T1000 (cell line): ENCODE measurements at places on chromosomes 12 and 14.

DNA sequence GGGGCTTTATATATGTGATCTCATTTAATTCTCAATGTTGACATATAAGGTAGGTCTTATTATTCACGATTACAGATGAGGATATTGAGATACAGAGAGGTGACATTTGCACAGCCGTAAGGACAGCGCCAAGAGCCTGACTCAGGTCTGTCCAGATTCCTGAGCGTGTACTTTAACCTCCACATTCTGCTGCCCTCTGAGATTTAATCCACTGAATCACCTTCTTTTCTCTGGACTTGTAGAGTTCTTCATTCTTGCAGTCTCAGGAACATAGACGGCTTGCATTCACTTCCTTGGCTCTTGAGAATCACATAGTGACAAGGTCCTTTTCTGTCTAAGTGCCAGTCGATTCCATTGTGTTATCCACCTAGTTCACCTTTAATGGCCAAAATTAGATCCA, 141.0 kb upstream of the ARHGAP5 start:
- no peak for DNase-seq

DNA sequence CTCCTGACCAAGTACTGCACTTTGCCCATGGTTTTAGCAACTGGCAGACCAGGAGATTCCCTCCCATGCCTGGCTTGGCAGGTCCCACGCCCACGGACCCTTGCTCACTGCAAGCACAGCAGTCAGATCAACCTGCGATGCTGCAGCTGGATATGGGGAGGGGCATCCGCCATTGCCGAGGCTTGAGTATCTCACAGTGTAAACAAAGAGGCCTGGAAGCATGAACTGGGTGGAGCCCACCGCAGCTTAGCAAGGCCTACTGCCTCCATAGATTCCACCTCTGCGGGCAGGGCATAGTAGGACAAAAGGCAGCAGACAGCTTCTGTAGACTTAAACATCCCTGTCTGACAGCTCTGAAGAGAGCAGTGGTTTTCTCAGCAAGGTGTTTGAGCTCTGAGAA, 479.8 kb downstream of the FUT8 start:
- DNase-seq = no peak

GRCh38 chr12:111249018-111249370, 119.9 kb downstream of the PHETA1 start:
- DNase-seq = no peak

- DNase-seq = no peak
Measured at GRCh38 chr12:8662593-8662992, at the start of gene MFAP5. MFAP5 (minus strand) TSS chr12:8662826; CDS start chr12:8662104, 722 bp downstream.

GRCh38 chr12:56658921-56659320, 13.1 kb upstream of the ATP5F1B start:
- DNase-seq = no peak

- no peak for DNase-seq
Measured at GRCh38 chr14:104395276-104395675, 184.3 kb upstream of the C14orf180 start.

DNA sequence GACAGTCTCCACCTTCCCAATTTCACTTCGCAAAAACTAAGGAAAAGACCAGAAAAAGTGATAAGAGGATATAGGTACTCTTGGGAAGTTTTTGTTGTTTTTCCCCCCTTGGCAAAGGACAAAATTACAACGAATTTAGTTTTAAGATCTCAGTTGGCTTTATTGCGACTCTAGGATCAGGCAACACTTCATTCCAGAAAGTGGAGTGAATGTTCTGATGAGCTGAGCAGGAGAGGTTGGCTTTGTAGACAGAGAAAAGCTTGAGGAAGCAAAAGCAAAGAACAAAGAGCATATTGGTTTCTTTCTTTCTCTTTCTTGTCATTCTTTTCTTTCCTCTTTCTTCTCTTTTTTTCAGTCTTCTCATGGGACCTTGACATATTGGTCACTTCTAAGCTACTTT, 640 bp upstream of the ZFYVE1 start:
- no peak for DNase-seq

DNA sequence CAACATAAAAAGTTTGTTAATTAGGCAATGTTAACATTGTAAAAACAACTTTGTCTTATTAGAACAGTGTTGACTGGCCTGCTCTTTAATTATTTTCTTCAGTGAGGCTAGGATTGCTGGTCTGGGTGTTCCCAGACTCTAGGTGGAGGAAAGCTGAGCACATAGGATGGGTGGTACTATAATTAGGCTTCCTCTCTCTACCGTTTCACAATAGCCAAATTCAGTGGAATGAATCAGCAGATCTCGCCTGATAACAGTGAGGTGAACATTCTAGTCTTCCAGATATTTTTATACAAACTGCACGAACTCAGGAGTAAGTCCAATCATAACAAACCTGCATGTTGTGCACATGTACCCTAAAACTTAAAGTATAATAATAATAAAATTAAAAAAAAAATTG, 11.9 kb downstream of the PTGDR start:
- no peak for DNase-seq

DNA sequence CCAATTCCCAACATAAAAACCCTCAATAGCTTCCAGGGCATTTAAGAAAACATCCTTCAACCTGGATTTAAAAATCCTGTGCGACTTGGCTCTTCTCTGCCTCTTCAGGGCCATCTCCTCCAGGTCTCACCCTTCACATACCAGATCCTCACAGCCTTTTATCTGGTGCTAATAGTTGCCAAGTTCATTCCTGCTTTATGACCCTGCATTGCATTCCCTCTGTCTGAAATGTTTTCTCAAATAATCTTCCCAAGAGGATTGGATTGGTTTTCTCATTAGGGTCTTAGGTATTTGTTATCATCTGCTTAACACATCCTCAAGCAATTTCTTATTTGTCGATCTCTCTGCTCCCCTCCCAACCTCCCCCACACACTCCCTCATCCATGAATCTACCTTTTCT, 832.0 kb downstream of the GALC start:
- DNase-seq = no peak

- no peak for DNase-seq
Measured at GRCh38 chr14:94058674-94059138, 22.3 kb downstream of the DDX24 start.

- DNase-seq = no peak
Measured at GRCh38 chr14:52833891-52834290, 42.5 kb upstream of the GNPNAT1 start.

DNA sequence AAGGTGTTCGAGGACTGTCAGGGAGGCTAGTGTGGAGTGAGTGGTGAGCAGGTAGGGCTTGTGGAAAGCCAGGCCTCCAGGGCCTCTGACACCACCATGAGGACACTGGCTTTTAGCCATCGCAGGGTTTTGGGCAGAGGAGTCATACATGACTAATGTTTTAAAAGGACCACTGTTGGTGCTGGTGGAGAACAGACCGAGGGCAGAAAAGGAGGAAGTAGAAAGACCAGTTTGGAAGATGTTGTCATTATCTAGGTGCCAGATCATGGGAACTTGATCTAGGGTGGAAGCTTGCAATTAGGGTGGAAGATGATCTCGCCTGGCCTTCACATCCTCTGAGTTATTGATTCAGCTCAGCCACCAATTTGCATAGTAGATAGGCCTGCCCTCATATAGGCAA, 144.2 kb downstream of the C12orf75 start:
- peak; percentile 20 for DNase-seq

- no peak for DNase-seq
Measured at GRCh38 chr12:78457938-78458337, 406.6 kb upstream of the SYT1 start.

GRCh38 chr12:105931762-105932570, 206.8 kb downstream of the NUAK1 start:
- DNase-seq = no peak

- DNase-seq = no peak
Measured at GRCh38 chr12:4153343-4153892, 120.1 kb upstream of the CCND2 start.

- peak; percentile 69 for DNase-seq
Measured at GRCh38 chr12:124767066-124767821, 96.4 kb downstream of the SCARB1 start.

- no peak for DNase-seq
Measured at GRCh38 chr12:123475246-123475703, 17.3 kb downstream of the SNRNP35 start.

GRCh38 chr14:22980672-22981089, 1.7 kb downstream of the AJUBA start:
- peak; percentile 64 for DNase-seq

- no peak for DNase-seq
Measured at GRCh38 chr12:47370421-47370820, 290.7 kb upstream of the AMIGO2 start.

GRCh38 chr12:109727746-109728726, 14.4 kb downstream of the FAM222A start:
- DNase-seq = no peak

GRCh38 chr12:25767606-25768005, 190.9 kb upstream of the RASSF8 start:
- no peak for DNase-seq

DNA sequence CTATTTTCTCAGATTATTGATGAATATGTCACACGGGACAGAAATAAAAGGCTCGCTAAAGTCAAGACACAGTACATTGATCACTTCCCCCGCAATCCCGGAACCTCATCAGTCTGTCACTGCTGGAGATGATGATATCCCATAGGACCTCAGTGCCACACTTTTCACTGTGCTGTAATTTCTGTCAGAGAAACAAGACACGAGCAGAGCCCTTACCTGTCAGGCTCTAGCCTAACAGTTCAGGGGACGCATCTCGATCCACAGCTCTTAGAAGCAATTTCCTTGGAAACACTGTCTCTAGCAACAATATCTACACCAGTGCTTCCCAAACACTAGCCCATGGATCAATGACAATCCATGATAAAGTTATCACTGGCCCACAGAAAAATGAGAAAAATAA, 140.0 kb downstream of the GRIN2B start:
- DNase-seq = no peak

DNA sequence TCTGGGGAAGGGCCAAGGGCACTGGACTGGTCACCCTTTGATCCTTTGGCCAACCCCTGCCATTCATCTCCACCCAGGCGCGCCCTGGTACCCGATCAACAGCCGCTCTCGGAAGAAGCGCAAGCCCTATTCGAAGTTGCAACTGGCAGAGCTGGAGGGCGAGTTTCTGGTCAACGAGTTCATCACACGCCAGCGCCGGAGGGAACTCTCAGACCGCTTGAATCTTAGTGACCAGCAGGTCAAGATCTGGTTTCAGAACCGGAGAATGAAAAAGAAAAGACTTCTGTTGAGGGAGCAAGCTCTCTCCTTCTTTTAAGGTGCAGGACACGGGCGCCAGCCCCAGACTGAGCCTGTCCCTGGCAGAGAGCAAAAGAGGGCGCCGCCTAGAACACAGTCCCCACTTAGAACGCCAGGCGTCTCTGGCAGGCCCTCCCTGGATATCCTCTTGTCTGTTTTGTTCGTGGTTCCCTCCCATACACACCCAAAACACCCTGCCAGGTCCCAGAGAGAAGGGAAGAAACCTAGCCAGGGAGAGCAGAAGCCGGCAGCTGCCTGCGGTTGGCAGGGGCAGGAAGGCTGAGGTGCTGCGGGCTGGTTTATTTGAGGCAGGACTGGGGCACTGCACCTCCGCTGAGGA, 1.7 kb downstream of the HOXC12 start:
- DNase-seq = no peak

- no peak for DNase-seq
Measured at GRCh38 chr14:72173038-72173720, 240.9 kb downstream of the RGS6 start.

DNA sequence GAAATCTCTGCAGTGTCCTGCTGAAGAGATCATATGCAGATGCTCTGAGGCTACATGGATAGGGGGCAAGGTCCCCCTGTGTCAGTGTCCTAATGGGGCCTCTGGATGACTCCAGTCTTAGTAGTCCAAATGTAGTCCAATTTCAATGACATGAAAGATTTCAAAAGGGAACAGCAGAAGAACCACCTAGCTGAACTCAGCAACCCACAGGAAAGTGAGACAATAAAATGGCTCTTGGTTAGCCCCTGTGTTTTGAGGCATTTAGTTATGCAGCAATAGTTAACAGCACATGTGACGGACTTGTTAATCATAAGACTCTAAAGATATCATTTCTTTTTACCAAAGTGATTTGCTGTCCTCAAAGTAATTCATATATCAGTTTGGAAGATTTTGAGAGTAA, 22.7 kb downstream of the CCDC198 start:
- no peak for DNase-seq
